ENCODE measurements at places on chromosomes 16 and 17.

GRCh38 chr17:4913994-4914393, 11.1 kb upstream of the CHRNE start:
- DNase-seq: no peak

DNA sequence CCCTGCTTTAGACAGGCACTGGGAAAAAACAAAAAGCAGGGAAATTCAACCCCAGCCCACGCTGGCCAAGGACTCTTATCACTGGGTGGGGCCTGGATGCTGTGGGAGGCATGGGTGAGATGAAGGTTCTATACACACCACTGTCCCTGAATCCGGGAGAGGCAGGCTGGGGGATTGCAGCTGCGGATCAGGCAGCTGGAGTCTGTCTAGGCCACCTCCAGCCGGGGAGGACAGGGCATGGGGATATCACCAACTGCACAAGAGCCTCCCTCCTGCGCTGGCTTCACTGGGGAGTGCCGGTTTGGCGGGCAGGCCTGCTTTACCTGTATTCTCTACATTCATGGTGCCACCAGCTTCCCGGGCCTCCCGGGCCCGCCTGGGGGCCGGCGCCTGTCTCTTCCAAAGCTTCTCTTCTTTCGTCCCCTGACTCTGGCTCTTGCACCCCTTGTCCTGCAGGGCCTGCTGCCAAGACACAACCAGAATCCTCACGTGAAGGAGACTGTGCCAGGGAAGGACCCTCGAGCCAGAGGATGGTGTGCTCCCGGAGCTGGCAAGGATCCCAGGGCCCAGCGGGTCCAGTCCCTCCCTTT, 13.9 kb downstream of the KIFC3 start:
- no peak for DNase-seq

- no peak for DNase-seq
These were observed 26.7 kb upstream of the IRX6 start for GRCh38 chr16:55297062-55297909.

DNA sequence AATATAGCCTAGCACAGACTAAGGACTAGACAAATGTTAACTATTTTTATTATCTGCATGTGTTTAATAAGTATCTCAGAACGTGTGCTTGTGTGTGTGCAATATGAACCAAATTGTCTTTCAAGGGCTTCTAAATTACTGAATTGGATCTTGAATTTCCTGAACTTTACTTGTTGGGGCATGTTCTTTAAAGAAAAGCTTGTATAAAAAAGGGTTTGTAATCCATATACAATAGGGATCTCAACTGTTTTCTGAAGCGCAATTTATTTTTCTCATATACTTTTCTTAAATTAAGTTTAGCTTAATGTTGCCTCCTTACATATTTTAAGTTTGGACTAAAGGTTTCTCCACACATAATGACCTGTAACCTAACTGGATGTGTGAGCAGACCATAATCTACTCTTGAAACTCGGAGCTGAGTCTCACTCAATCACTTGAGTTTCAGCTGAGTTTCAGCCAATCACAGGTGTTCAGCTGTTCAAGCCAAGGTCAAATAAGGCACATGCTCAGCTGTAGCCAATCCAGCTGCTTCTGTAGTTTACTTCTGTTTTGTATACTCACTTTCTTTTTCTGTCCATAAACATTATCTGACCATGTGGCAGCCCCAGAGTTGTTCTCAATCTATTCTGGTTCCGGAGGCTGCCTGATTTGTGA, 72.3 kb downstream of the CDK5R1 start:
- no peak for DNase-seq

GRCh38 chr16:80554033-80554432, 13.2 kb downstream of the DYNLRB2 start:
- DNase-seq: no peak

GRCh38 chr16:77993111-77993985, 29.0 kb upstream of the CLEC3A start:
- DNase-seq: no peak

- DNase-seq: no peak
These were observed 13.5 kb downstream of the PAM16 start for GRCh38 chr16:4337540-4338088.

DNA sequence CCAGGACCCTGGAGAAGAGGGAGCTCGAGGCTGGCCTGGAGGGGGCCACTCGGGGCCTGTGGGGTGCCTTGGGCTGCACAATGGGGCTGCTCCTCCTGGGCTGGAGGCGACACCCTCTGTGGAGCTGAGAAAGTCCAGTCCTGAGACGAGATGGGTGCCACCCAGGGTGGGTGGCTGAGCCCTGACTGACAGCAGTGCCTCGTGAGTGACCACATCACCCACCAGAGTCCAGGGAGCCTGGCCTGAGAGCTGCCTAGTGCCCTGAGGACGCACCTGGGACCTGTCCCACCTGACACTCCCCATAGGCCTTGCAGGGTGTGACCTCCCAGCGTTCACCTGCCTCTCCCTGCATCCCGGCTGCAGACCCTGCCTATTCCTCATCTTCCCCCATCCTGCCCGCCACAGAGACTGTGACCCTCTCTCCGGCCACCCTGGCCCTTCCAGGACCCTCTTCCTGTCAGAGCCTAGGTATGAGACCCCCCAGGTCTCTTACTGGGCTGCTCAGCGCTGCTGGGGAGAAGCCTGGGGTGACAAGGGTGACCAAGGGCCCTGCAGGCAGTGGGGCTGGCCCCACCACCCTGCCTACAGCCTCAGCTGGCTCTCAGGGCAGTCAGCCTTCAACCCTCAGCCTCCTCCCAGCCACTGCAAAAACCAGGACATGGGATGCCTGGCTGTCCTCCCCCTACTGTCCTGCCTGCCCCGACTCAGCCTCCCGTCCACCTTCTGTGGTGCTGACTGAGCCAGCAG, 41.2 kb downstream of the TNFRSF13B start:
- DNase-seq: no peak

- no peak for DNase-seq
These were observed 15.9 kb downstream of the SDR42E2 start for GRCh38 chr16:22177968-22178930.

GRCh38 chr17:83190601-83191387, 111.4 kb downstream of the METRNL start:
- no peak for DNase-seq

DNA sequence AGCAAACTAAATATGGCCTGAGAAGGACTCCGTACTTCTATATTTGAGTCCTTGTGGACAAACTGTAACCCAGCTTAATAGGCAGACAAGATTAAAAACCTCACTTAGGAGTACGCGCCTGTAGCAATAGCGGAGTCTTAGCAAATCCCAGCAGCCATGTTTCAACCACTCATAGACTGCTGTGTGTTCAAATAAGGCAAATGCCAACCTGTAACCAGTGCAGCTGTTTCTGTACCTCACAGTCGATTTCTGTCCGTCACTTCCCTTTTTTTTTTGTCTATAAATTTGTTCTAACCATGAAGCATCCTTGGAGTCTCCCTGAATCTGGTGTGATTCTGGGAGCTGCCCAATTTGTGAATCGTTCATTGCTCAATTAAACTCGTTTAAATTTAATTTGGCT, 30.2 kb downstream of the TANC2 start:
- no peak for DNase-seq

- DNase-seq: no peak
These were observed 832 bp upstream of the SRRM2 start for GRCh38 chr16:2751577-2752034.

DNA sequence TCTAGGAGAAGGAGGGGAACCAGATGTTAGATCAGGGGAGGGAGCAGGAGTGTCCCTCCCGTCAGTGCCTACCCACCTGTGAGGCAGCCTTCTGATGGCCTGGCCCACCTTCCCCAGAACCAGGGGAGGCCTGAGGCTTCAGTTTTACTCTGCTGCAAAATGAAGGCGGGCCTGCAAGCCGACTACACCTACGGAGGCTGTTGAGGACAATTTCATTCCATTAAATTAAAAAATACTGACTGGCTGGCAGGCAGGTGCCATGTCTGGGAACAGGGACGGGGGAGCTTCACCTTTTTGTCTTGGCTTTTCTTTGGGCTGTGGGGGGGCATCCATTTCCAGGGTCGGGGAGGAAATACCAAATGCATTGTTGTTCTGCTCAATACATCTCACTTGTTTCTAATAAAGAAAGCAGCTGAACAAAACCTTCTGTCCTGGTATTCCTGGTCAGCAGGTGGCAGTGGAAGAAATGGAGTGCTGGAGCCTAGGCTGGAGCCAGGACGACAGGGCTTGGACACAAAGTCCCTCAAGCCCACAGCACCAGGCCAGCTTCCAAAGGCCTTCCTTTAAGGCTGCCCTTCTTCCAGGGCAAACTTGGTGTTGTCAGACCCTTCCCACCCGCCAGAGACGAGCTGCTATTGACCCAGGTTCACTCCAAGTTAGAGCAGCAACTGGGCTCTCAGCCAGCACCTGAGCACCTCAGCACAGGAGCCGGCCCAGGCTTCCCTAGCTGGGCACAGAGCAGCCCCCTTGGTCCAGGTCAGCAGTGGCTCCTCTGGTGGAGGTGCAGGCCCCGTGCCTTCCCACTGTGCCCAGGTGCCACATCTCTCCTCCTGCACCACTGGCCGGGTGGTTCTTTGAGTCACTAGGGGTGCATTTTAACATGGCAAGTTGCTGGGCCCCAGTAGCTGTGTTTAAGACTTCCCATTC, 23.5 kb downstream of the PLCD3 start:
- DNase-seq: no peak

- no peak for DNase-seq
These were observed 4.1 kb upstream of the PPP1R9B start for GRCh38 chr17:50154604-50155003.

DNA sequence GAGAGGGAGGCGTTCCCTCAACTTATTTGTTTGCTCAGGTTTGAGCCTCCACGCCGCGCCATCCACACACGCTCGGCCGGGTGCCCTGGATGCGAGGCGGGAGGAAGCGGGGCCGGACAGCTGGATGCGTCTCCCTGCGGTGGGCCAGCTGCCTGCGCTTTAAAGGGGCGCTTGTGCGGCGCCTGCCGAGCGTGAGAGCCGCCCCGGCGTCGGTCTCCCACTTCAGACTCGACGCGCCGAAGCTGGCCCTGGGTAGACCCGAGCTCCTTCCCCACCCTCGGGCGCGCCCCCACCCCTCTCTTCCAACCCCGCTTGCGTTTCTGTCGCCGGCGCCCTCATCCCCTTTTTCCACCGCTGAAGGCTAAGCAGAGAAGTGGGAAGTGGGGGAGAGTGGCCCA, 527 bp upstream of the CHAD start:
- no peak for DNase-seq

- DNase-seq: no peak
These were observed 229.9 kb upstream of the SDK2 start for GRCh38 chr17:73874008-73874720.

DNA sequence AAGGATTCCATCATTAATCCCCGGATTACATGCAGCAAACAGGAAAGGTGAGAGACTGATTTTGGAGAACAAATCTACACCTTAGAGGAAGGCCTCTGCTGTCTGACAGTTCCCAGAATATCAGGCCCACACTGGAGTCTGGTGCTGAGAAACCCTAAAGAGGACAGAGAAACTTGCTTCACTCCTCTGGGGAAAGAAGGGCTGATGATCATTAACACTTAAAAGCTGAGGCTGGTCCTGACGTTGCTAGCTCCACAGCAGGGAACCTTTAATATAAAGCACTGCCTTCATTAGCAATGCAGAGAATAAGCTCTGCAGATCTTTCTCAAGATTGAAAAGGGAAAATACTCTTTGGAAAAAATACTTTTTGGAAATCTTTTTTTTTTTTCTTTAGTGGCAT, 1472.4 kb upstream of the GOT2 start:
- DNase-seq: no peak

GRCh38 chr17:56478836-56479447, 114.6 kb upstream of the NOG start:
- DNase-seq: no peak

- no peak for DNase-seq
These were observed 103.6 kb downstream of the RMI2 start for GRCh38 chr16:11448796-11449416.

- no peak for DNase-seq
These were observed 6.4 kb upstream of the BAIAP3 start for GRCh38 chr16:1326946-1327618.

DNA sequence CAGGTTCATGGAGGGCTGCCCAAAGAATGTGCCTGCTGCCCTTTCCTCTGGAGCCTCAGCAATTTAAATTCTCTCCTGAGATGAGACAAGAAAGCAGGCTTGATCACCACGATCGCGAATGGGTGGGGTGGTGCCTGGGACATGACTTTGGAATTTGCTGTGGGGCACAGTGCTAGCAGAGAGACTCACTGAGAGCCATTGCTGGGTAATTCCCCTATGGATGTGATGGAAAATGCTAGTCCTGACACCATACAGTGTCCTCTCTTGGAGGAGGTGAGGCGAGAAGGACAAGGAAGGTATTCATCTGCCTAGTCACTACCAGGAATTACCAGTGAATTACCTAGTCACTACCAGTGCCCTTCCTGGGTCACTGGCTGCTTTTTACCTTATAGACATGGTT, 15.5 kb downstream of the FAM20A start:
- no peak for DNase-seq

DNA sequence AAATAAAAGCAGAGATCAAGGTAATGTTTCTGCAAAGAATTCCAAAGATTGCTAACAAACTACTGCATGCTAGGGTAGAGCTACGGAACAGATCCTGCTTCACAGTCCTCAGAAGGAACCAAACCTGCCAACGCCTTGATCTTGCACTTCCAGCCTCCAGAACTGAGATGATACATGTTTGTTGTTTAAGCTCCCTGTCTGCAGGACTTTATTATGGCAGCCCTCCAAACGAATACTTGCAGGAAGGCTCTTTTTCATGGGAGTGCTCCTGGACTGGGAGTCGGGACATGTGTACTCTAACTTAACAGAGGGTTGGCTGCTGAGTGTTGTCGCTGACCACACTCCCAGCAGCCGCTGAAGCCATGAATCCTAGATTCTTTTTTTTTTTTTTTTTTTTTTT, 808.8 kb upstream of the EEF2KMT start:
- DNase-seq: no peak

DNA sequence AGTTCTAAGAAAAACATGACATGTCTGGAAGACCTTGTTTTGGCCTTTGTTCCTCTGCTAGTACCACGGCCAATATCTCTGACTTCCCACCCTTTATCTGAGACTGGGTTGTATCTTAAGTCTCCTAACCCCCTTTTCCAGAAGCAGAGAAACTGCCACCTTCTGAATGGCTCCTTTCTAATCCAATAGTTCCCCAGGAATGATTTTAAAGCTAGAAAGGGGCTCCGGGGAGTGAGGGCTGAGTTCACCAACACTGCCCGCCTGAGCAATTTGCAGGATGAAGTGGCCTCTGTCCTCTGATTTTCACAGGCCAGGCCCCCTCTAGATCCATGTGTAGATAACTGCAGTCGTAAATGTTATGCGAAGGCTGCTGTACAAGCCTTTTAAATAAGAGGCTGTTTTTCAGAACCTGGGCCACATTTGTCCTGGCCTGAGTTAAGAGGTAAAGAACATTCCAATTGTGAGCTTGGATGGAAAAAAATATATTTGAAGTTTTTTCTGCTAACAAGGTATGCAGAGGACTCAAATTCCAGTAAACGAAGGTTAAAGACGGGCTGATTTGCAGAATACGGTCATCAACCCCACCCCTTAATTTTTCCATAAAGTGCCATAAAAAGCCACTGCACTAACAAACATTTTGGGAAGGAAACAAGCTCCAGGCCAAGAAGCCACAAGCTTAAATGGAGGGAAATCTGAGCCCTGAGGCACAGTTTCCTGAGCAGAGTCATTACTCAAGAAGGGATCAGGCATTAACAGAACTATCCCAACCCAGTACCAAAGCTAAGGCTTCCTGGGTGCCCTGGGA, 117.0 kb upstream of the MAF start:
- DNase-seq: no peak

All from NCI-H1048 (cell line).